NCI-H146 (cell line): ENCODE measurements at places on chromosomes 12 and 14.
A peak's percentile ranks its signal among the peaks of the same experiment; 100 is the strongest.

- no peak for DNase-seq
Measured at GRCh38 chr14:81005540-81006228, 50.3 kb downstream of the TSHR start.

GRCh38 chr14:54451961-54452360 is 10.8 kb upstream of the CNIH1 start:
- DNase-seq: no peak

DNA sequence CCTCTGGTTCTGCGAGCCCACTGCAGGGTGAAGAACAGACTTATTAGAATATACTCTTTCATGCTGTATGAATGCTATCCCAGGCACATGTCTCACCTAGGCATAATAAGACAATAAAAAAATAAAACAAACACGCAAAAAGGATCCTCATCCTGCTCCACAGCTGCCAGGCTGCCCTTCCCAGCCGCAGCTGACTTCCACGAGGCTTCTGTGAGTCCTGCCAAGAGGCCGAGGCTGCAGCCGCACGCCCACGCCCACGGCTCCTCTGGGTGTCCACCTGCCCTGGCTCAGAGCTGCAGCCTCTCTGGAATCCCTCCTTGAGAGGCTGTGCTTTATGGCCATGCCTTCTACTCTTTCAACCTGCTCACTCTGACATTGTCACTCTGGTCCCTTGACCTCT is 6.9 kb downstream of the SMIM41 start:
- no peak for DNase-seq

- DNase-seq: no peak
Measured at GRCh38 chr14:22997676-22998323, 12.1 kb downstream of the C14orf93 start.

GRCh38 chr12:42076976-42077375 is 67.7 kb downstream of the GXYLT1 start:
- DNase-seq: no peak

DNA sequence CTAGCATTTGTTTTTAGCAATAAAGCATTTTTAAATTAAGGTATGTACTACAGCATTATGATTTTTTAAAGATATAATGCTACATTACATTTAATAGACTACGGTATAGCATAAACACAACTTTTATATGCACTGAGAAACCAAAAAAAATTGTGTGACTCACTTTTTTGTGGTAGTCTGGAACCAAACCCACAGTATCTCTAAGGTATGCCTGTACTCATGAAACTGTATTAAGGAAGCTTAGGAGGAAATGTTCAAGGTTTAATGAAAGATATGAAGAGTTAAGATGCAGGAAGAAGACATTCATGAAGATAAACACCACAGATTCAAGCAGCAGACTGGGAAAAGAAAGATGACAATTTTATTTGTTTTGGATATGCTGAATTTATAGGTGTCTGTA is 51.7 kb downstream of the PPP1R12A start:
- no peak for DNase-seq

GRCh38 chr12:55718624-55719275 is 1.4 kb upstream of the RDH5 start:
- DNase-seq: no peak

- DNase-seq: peak; percentile 9
Measured at GRCh38 chr12:104339663-104340062, 36.1 kb downstream of the EID3 start.

DNA sequence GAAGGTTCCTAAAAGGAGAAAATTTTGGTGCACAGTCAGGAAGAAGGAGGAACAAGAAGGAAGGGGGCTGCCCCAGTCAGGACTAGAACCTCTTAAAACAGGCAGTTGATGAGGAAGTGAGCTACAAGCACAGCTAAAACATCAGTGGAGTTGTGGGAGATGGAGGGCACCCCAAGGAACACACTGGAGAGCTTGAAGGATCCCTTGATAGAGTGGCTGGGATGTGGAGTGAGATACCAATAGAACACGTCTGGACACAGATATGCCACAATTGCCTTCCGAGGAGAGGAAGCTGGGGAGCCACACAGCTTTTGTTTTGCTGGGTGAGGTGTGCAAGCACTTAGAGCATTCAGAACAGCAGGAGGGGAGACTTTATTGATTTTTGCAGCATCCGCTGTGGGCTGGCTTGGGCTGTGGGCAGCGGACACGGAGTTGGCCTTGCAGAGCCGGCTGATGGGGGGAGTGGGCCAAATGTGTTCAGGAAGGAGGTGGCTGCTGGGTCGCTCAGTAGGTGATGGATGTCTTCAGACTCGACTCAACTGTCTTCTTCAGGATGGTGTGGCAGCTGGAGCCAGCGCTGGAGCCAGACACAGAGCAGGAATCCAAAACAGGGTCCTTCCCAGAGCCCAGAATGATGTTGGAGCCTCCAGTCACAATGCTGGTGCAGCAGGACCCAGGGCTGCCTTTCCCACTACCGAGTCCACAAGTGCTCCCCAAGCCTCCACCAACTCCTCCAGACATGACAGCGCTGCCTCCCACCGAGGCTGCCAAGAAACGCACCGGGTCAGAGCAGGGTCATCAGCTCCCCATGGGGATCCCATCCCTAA is 4.7 kb upstream of the KRT79 start:
- peak; percentile 86 for DNase-seq

- peak; percentile 24 for DNase-seq
Measured at GRCh38 chr12:113161415-113162016, 12.0 kb downstream of the CFAP73 start.

GRCh38 chr12:104480826-104481440 is 24.2 kb downstream of the CHST11 start:
- no peak for DNase-seq

DNA sequence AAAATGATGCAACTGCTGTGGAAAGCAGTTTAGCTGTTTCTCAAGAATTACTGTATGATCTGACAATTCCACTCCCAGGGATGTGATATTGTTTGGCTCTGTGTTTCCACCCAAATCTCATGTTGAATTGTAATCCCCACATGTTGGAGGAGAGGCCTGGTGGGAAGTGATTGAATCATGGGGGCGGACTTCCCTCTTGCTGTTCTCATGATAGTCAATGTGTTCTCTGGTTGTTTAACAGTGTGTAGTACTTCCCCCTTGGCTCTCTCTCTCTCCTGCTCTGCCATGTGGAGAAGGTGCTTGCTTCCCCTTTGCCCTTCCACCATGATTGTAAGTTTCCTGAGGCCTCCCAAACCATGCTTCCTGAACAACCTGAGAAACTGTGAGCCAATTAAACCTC is 93.4 kb upstream of the CPM start:
- DNase-seq: no peak

GRCh38 chr14:56094076-56094475 is 24.1 kb upstream of the PELI2 start:
- DNase-seq: no peak

GRCh38 chr14:102498678-102499265 is 10.8 kb downstream of the ANKRD9 start:
- no peak for DNase-seq

GRCh38 chr12:112321245-112321644 is 61.0 kb downstream of the HECTD4 start:
- no peak for DNase-seq

DNA sequence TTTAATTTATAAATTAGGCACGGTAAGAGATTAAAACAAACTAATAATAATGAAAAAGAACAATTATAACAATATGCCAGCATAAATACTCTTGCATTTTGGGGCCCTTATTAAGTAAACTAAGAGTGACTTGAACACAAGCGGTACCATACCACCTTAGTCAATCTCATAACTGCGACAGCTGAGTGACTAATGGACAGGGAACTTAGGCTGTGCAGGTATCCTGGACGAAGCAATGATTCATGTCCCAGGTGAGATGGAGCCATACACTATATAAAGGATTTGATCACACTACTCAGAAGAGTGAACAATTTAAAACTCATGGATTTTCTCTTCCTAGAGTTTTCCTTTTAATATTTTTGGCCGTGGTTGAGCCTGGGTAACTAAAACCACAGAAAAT is 4.3 kb downstream of the KLRC4 start:
- DNase-seq: no peak

DNA sequence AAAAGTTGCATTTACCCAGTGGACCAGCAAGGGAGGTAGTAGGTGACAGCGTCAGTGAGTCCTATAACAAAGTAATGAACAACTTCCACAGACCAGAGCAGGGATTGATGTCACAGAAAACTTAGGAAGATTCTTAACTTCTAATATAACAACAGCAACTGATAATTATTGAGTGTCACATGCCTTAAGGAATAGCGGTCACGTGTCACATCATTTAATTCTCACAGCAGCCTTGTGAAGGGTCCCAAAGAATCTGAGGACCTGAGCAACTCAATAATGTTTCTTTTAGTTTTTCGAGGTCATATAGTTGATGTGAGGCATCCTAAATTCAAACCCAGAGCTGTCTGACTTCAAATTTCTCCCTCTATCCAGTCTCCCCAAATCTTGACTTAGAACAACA is 422.2 kb downstream of the EGLN3 start:
- DNase-seq: no peak

GRCh38 chr12:120583478-120584030 is 2.4 kb upstream of the POP5 start:
- peak; percentile 71 for DNase-seq

GRCh38 chr12:30908722-30909348 is 17.7 kb upstream of the TSPAN11 start:
- peak; percentile 11 for DNase-seq

DNA sequence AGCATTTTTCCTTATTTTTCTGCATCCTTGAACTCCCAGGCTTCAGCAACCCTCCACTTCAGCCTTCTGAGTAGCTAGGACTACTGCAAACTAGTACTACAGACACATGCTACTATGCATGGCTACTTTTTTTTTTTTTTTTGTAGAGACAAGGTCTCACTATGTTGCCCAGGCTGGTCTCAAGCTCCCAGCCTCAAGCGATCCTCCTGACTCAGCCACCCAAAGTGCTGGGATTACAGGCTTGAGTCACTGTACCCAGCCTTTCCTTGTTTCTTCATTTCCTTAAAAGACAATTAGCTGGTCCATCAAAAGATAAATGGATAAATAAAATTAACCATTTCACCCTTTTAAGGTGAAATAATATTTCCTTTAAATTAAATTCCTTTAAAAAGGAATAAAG is 205.8 kb downstream of the SPTSSA start:
- no peak for DNase-seq

DNA sequence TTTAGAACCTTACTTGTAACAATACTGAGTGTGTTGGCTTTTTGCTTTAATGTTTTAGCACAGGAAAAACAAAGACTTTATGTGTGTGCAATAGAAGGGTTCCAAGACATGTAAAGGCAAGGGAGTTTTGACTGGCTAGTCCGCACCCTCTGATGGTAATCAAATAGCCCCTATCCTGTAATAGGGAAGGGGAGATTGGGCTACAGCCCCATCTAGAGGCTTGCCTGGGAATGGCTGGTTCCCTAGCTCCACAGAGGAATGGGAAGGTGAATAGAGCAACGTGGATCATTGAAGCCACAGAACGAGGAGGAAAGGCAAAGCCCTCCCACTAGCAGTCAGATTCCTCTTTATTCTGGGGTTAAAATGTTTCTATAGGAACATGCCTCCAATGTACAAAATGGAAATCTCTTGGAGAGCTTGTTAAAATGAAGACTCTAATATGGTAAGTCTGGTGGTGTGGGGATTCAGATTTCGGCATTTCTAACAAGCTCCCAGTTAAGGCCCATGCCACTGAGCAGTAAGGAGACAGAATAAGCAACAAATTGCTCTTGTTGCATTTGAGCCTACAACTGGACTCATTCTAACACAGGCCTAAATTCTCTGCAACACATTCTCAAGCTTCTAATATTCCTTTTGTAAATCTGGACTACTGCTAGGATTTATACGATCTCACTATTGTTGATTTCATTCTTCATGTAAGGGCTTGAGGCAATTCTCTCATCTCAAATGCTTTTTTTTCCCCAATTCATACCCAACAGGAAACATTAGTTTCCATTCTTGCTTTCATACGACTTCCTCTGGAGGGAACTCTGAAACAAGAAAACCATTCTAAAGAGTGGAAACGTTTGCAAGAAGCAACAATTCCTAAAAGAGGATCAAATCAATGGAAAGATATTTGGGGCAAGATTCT is 57.1 kb downstream of the NIN start:
- peak; percentile 22 for DNase-seq

DNA sequence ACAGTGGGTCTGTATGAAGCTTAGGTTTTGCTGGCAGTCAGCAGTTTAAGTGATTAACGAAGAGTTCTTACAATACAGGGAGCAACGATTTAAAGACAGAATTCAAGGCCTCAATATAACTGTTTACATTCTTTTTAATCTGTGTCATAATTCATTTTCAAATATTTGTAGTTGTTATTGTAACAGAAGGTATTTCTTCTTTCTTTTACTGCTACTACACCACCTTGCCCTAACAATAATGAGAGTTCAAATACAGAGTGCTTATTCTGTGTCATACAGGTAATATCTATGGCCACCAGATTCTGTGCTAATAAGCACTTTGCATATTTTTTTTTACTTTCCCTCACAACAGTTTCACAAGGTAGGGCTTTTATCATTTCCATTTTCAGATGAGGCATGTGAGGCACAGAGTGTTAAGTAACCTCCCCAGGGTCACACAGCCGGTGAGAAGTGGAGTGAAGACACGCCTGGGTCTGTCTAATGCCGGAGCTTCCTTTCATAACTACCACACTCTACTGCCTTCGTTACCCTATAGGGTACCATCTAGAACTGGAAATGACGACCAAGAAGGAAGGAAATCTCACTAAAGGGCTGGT is 81.9 kb downstream of the PELI2 start:
- no peak for DNase-seq

GRCh38 chr12:42482748-42483520 is 106.6 kb downstream of the PRICKLE1 start:
- peak; percentile 70 for DNase-seq
